ENCODE measurements at places on chromosomes 7 and 10.

DNA sequence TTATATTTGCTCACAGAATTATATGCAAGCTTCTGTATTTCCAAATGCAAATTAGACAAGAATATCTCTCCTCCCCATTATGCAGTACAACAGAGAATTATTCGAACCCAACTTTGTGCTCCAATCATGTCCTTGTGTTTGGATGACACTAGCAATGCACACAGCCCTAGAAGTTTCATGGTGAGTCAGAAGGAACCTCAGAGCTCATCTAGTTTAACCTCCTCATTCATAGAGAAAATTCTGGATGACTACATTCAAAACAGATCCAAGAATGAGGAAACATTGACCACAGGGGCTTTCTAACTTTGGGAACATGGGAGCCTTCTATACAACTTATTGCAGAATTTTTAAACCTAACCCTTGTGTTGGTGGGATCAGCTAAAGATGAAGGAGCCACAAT is 12.8 kb upstream of the ARID5B start:
- DNase-seq = no peak

- DNase-seq = no peak
Measured at GRCh38 chr7:27346531-27347275, 104.1 kb downstream of the EVX1 start.

- DNase-seq = no peak
Measured at GRCh38 chr10:21517134-21518031, 8.1 kb downstream of the SKIDA1 start.

DNA sequence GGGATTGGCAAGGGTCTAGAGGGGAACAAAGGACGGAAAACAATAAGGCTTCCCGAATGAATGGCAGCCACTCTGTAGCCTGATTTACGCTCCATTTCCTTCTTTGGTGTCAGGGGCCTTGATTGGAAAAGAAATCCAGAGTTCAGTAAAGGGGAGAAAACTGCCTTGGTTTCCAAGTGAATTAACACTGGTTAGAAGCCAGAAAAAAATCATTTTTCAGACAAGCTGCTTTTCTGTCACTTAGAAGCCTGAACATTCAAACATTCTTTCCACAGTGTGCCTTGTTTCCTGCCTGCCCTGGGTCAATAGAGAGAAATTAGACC is 283 bp upstream of the TRDMT1 start:
- DNase-seq = no peak

- DNase-seq = no peak
Measured at GRCh38 chr7:372546-372931, 82.6 kb downstream of the FOXL3 start.

- no peak for DNase-seq
Measured at GRCh38 chr10:75870039-75870645, 438.7 kb downstream of the LRMDA start.

- DNase-seq = no peak
Measured at GRCh38 chr10:124077208-124077993, 16.0 kb downstream of the CHST15 start.

- DNase-seq = no peak
Measured at GRCh38 chr10:113058523-113059370, 108.7 kb downstream of the TCF7L2 start.

GRCh38 chr7:140297192-140297591 is 101.1 kb downstream of the SLC37A3 start:
- DNase-seq = no peak

GRCh38 chr10:129272866-129273650 is 194.0 kb upstream of the MGMT start:
- no peak for DNase-seq

GRCh38 chr7:102045681-102046372 is 228.4 kb downstream of the CUX1 start:
- DNase-seq = no peak

DNA sequence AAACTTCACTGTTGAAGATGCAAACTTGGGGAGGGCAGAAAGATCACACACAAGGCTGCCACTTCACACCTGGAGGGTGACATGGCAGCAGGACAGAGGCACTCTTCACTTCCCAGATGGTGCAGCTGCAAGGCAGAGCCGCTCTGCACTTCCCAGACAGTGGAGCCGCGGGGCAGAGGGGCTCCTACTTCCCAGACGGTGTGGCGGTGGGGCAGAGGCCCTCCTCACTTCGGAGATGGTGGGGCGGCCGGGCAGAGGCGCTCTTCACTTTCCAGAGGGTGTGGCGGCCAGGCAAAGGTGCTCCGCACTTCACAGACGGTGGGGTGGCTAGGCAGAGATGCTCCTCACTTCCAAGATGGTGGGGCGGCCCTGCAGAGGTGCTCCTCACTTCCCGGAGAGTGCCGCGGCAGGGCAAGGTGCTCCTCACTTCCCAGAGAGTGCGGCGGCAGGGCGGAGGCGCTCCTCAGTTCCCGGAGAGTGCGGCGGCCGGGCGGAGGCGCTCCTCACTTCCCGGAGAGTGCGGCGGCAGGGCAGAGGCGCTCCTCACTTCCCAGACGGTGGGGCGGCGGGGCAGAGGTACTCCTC is 58.3 kb upstream of the PPP1R9A start:
- no peak for DNase-seq

DNA sequence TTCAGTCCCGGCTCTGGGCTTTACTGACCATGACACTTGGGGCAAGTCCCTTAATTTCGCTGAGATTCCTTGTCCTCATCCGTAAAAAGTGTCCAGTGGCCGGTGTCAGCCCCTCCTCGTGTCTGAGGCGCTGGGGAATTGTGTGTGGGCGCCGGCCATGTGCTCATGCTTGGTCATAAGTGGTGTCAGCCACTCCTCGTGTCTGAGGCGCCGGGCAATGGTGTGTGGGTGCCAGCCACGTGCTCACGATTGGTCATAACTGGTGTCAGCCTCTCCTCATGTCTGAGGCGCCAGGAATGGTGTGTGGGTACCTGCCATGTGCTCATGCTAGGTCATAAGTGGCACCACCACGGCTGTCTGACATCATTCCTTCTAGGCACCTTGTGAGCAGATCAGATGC is 40.7 kb upstream of the DMBT1 start:
- DNase-seq = no peak

DNA sequence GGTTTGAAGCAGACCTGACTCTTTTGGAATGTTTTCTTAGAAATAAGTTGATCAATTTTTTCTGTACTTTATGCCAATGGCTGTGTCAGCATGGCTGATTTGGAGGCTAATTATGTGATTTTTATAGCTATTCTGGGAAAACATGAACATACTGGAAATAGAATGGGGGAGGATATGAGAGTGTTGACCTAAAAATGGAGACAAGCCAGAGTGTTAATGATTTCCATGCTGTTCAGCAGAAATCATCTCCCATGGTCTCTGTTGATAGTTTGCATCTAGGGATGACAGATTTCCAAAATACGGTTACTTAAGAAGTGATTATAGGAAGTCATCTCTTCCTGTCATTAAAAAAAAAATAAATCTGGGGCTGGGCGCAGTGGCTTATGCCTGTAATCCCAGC is 32.7 kb upstream of the DMTF1 start:
- no peak for DNase-seq

GRCh38 chr10:100997360-100998182 is 2.0 kb upstream of the LZTS2 start:
- peak; percentile 55 for DNase-seq

GRCh38 chr10:78865931-78866717 is 202.6 kb upstream of the ZMIZ1 start:
- DNase-seq = no peak

DNA sequence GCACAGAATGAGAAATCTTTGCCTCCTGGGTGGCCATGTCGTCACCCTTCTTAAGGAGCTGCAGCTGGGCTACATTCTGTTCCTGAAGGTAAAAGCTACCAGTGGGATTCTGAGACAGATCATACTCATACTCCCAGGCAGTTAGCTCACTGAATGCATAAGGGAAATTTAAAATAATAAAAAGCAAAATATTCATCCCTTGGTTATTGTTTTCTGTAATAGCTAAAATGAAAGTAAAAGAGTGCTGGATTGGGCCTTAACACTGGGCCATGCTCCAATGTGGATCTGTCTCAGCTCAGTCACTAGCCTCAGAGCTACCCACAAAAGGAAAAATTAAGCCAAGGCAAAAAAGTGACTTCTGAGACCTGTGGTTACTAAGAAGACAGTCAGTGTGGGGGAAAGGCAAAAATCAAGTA is 8.9 kb upstream of the DYNC2I1 start:
- DNase-seq = no peak

GRCh38 chr10:106873770-106874603 is 290.5 kb downstream of the SORCS1 start:
- DNase-seq = no peak

DNA sequence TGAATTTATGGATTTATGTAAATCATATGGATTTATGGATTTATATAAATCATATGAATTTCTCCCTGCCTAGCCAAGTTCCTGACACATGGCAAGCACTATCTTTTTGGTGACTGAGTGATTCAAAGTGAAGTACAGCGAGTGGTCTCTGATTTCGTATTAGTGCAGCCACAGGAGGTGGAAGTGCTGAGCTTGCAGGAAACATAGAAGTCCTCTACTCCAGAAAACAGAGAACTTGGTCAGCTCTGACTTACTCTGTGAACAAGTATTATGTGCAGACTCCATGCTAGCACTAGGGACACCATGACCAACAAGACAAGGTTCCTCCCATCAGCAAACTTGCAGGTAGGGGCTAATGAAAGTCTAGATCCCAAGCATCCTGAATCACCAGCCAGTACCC is 28.5 kb downstream of the CYP3A5 start:
- no peak for DNase-seq

DNA sequence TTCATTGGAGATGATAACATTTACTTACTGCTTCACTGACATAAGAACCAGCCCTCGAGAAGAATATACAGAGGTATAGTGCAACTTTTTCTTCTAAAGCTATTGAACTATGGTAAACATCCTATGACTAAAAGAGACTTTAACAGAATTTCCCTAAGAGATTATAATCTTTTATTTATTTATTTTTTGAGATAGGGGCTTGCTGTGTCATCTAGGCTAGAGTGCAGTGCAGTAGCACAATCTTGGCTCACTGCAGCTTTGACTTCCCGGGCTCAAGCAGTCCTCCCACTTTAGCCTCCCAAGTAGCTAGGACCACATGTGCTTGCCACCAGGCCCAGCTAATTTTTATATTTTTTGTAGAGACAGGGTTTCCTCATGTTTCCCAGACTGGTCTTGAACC is 258.5 kb upstream of the FERD3L start:
- no peak for DNase-seq

GRCh38 chr7:128878226-128879105 is 15.8 kb downstream of the ATP6V1F start:
- no peak for DNase-seq

DNA sequence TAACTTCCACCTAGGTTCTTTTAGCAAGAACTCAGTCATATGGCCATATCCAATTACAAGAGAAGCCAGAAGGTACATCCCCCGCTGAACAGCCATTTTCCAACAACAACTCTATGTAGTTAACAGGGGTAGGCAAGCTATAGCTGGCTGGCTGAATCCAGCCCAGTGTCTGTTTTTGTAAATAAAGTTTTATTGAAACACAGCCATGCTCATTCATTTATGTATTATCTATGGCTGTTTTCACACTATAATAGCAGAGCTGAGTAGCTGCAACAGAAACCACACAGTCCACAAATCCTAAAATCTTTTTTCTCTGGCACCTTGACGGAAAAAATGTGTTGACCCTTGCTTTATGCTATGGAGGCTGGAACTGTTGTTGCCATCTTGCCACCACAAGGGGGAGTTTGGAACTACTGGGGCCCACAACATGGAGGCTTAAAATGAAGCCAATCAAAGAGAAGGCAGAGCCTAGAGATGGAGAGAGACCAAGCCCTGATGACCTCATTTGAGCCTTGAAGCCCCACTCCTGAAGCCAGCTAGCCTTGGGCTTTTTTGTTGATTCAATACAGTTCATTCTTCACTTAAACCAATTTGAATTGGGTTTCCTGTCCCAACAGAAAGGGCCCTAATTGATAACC is 33.3 kb upstream of the XPNPEP1 start:
- DNase-seq = no peak

DNA sequence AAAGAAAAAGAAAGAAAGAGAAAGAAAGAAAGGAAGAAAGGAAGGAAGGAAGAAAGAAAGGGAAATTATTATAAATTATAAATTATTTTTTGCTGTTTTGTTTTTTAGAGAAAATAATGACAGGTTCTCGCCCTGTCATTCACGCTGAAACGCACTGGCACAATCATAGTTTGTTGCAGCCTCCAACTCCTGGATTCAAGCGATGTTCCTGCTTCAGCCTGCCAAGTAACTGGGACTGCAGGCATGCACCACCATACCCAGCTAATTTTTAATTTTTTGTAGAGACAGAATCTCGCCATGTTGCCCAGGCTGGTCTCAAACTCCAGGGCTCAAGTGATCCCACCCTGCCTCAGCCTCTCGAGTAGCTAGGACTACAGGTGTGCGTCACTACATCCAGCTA is 21.6 kb downstream of the MMD2 start:
- no peak for DNase-seq

- DNase-seq = no peak
Measured at GRCh38 chr10:96651998-96652431, 65.2 kb upstream of the TM9SF3 start.

GRCh38 chr10:24680647-24681524 is 42.8 kb downstream of the ARHGAP21 start:
- DNase-seq = no peak

- no peak for DNase-seq
Measured at GRCh38 chr7:128036226-128036940, 5.1 kb upstream of the LRRC4 start.

GRCh38 chr7:112596260-112596659 is 115.5 kb downstream of the LSMEM1 start:
- DNase-seq = no peak

DNA sequence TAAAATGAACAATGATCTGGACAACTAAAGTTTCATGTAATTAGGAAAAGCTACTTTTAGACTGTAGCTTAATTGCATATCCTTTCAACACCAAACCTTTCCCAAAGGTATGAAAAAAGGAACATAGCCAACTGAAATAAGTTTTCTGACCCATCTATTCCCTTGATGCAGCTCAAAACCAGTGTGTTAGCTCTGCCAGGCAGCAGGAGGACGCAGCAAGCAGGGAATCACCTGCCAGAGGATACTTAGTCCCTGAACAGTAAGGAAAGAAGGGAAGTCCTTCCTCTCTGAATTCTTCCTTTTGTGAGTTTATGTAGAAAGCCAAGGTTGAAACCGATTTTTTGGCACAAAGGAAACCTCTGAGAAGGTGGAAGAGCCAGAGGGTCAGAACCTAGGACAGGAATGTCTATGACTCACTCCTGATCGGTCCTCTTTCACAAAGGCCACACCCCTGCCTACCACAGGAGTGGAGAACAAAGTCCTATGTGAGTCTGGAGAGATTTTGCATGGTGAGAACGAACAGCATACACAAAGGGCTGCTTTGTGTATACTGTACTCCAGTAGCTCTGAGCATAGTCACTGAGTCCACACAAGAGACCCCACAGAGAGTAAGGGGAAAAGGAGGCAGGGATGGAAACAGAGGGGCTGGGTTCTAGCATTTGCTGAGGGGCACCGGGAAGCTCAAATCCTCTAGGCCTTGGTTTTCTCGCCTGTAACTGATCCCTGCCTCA is 68.8 kb upstream of the GSDME start:
- no peak for DNase-seq

GRCh38 chr10:74086317-74086716 is 64.3 kb downstream of the AP3M1 start:
- no peak for DNase-seq

- no peak for DNase-seq
Measured at GRCh38 chr10:123149568-123150270, 1.8 kb downstream of the HMX2 start.

GRCh38 chr7:135943134-135943879 is 33.9 kb downstream of the MTPN start:
- DNase-seq = no peak
